ENCODE measurements at places on chromosomes 2 and 18.

GRCh38 chr2:125037135-125037653, 1012.1 kb downstream of the CNTNAP5 start:
- no peak for DNase-seq

GRCh38 chr18:69840445-69840844, 107.2 kb downstream of the CD226 start:
- DNase-seq: no peak

DNA sequence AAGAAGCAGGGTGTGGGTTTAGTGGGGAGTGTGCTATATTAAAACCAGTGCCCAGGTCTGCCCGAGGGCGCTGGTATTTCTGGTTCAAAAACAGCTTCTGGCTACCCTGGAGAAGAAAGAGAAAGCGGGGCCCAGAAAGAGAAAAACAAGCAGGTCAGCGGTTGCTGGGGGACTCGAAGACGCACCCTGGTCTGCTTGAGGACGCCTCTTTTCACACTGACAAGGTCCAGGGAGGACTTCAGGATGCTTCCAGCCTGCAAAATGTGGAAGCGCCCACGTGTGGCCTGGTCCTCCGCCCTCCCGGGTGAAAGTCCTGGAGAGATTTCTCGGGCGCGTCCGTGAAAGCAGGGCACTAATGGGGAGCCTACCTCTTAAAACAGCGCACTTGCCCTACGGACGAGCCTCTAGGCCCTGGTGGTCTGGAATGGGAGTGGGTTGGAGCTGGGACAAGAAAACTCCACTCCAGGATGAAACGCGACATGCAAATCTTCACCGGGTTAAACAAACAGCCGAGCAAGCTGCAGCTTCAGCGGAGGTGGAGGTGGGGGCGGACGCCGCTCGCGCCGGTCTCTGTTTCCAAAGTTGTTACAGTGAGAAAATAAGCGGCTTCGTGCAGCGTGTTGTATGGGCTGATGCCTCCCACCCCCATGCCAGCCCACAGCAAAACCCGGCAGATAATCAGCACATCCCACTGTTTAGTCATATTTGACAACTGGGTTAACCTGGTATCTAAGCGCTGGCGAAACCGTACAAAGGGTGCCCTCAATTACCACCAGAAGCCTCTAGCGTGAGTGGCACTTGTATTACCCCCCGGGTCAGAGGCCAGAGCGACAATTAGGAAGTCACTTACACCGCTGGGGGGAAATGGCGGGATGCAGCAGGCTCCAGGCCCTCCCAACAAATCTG, 1.1 kb upstream of the SP9 start:
- DNase-seq: peak; percentile 31

GRCh38 chr2:26691881-26692278, 642 bp upstream of the KCNK3 start:
- no peak for DNase-seq

DNA sequence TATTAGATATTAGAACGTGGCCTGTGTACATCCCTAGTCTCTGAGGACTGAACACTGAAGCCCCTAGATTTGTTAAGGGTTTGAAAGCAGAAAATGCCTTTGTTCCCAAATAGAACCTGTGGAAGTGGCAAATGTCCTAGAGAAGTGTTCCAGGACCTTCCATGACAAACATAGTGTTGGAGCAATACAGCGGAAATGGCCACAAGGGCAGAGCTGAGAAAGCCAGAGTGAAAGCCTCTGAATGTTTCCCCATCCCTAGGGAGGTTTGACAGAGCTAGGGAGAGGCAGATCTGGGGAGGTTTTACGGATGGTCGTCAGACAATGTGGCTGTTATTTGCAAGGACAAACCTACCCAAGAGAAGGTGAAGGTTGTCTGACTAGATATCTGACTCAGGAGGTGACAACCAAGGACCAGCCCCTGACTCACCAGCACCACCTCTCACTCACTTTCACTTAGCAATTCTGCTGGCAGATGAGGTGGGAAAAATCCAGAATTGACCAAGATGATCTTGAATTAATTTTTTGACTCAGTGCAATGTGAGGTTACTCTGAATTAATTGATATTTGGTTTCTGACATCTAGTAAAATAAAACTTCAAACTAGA, 24.1 kb downstream of the RBM43 start:
- no peak for DNase-seq

GRCh38 chr2:28639836-28640235, 111.8 kb upstream of the PPP1CB start:
- DNase-seq: no peak

DNA sequence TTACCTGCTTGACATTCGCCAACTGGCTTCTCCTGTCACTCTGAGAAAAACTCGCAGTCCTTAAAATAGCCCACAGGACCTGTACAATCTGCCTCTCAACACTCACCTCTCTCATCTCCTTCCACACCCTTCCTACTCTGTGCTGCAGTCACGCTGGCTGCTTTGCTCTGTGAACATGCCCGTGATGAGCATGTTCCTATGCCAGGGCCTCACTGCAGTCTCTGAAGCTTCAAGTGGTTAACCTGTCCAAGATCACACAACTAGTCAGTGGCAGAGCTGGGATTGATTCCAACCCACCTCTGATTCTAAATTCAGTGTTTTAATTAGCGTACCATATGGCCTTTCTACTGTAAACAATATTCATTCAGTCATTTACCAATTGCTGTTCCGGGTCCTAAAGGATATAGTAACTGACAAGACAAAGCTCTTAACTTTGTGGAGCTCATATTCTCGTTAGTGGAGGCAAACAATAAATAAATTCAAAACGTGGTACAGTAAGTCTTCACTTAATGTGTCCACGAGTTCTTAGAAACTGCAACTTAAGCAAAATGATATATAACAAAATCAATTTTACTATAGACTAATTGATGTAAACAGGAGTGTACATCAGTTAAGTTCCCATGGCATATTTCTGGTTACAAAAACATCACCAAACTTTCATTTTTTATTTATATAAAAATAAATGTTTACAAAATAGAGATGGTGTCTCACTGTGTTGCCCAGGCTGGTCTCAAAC, 38.9 kb upstream of the FBXO11 start:
- DNase-seq: no peak

DNA sequence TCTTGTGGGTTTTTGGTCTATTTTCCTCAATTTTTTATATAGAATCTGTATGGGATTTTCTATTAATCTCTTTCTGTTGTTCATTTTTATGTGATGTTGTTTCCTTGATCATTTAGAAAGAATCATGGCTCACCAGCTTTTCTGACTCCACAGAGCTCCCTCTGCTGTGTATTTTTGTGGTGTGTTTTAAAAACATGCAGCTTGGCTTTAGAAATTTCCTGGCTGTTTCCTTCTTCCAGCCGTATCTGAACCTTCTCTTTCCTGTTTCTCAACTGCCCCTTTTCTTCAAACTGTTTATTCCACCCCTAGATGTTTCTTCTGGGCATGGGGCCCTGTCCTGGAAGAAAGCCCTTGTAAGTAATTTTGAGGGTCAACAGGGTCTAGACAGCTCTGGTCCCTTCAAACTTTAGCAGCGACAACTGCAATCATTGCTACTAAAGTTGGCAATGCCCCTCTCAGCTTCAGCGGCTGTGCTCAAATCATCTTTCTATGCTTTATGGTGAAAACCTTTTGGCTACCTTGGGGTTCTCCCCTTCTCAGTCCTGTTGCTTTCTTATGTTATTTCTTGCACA, 17.6 kb upstream of the COPS8 start:
- no peak for DNase-seq

GRCh38 chr2:239275044-239275685, 125.7 kb downstream of the HDAC4 start:
- no peak for DNase-seq

DNA sequence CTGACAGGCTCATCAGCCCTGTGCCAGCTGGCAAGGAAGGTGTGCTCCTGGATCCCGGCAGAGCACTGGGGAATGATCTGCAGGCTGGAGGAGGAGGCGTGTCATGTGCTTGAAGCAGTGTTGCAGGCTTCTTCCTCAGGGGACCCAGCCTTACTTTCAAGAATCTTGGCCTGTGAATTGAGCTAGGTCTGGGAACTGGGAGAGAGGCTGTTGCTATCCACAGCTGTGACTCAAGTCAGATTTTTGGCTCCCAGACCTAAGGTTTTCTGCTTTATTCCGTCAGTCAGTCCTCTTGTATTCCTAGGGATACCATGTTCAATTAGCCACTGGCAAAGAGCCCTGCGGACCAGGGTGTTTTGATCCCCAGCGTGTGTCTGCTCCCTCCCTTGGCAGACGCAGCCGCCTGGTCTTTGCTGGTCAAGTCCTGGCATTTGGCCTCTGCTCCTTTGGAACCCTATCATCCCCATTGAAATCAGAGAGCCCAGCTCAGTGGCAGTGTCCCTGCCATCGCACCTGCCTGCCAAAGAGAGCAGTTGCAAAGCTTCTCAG, 32.4 kb downstream of the ASB1 start:
- DNase-seq: no peak

- DNase-seq: no peak
Observed at GRCh38 chr2:41180387-41180786, 728.5 kb upstream of the SLC8A1 start.

- peak; percentile 89 for DNase-seq
Observed at GRCh38 chr2:112884869-112885505, 26.0 kb upstream of the IL37 start.

GRCh38 chr2:24231461-24231881, 56.6 kb downstream of the FAM228A start:
- no peak for DNase-seq

DNA sequence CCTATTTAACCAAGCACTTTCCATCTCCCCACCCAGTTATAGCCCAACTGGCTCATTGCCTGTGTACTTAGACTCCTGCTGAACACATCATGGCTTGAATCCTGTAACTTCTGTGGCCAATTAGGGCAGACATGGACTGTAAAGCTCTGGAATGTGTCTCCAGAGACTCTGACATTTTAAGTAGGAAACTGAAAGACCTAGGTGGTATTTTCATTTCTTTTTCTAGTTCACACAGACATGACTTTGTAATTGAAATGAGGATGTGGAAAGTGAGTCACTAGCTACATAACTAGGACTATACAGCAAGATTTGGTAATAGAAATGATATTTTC, 12.2 kb downstream of the DOK1 start:
- no peak for DNase-seq

- peak; percentile 84 for DNase-seq
Observed at GRCh38 chr2:207166349-207167098, 776 bp upstream of the KLF7 start.

DNA sequence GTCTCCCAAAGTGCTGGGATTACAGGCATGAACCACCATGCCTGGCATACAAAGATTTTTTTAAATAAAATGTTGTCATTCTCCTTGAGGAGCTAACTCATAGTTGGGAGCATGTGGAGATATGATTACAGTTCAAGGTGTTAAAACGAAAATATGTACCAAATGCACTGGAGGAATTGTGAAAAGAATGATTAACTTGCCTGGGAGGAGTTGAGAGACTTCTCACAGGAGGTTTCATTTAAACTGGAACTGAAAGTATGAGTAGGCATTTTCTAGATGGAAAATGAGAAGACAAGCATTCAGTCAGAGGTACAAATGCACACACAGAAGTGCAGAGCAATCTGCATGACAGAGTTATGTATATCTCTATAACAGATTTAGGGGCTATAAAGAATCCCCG, 126.6 kb upstream of the PDE1A start:
- DNase-seq: no peak

GRCh38 chr2:111972955-111973565, 74.7 kb downstream of the MERTK start:
- no peak for DNase-seq

DNA sequence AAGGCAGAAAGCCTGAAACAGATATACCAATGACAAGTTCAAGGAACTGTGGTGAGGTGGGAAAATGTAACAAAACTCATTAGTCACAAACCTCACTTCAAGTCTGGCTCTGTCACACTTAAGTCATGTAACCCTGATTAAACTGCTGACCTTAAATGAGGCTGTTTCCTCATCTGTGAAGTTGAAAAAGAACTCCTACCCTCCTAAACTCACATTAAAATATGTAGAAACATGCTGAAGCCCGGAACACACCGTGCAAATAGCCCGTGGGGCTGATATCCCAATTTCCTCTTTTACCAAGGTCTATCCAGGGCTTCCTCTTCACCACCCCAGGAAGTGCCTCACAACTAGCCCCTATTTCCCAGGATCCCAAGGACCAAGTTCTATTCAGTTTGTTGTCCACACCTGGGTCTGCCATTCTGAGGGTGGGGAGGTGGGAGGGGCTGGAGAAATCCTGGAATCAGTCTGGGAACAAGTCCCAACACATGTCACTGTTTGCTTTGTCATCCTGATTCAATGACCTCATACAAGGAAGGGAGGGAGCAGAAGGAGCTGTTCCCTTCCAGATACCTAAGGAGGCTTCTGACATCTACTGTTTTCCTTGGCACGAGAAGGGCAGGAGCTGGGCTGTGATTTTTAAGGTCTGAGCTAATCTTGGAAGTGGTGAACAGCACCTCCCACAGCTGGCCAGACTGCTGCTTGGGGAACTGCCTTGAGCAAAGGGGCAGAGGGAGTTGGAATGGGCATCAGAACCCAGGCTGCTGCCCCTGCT, 42.3 kb downstream of the SLC4A1AP start:
- DNase-seq: no peak

GRCh38 chr2:161578998-161579397, 45.2 kb upstream of the SLC4A10 start:
- no peak for DNase-seq

- DNase-seq: peak; percentile 31
Observed at GRCh38 chr2:209614690-209615369, 156.8 kb upstream of the UNC80 start.

GRCh38 chr2:336360-336759, 48.5 kb upstream of the ALKAL2 start:
- DNase-seq: no peak

- no peak for DNase-seq
Observed at GRCh38 chr18:35167857-35168256, 73.0 kb upstream of the ZNF397 start.

DNA sequence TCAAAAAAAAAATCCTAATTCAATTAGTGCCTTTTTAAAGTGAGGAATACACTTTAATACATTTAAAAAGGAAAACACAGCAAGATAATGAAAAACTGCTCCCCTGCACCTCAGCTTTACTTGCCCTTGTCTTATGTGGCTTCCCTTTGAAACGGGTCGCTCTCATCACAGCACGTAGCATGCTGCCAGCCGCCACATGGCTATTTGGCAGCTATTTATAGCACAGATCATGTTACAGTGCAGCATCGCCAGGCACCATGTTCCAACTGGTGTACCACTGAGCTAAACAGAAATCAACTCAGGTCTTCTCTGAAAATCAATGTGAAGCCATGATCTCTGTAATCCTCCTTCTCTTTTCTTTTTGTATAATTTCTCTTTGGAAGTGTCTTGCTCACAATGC, 65.1 kb downstream of the TMEM182 start:
- no peak for DNase-seq

Data from WTC11 (cell line).